ENCODE measurements at places on chromosomes 2 and 18.

GRCh38 chr2:58641001-58641400, 399.9 kb upstream of the FANCL start:
- no peak for DNase-seq

DNA sequence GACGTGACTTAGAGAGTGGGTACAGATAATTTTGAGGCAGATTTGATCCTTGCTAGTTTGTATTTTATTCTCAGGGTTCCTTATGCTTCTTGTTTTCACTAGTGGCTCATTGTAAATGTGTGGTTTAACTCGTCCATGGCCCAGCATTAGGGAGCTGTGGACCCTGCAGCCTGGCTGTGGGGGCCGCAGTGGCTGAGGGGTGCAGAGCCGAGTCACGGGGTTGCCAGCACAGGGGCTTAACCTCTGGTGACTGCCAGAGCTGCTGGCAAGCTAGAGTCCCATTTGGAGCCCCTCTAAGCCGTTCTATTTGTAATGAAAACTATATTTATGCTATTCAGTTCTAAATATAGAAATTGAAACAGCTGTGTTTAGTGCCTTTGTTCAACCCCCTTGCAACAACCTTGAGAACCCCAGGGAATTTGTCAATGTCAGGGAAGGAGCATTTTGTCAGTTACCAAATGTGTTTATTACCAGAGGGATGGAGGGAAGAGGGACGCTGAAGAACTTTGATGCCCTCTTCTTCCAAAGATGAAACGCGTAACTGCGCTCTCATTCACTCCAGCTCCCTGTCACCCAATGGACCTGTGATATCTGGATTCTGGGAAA, 269.9 kb downstream of the MYT1L start:
- DNase-seq: no peak

DNA sequence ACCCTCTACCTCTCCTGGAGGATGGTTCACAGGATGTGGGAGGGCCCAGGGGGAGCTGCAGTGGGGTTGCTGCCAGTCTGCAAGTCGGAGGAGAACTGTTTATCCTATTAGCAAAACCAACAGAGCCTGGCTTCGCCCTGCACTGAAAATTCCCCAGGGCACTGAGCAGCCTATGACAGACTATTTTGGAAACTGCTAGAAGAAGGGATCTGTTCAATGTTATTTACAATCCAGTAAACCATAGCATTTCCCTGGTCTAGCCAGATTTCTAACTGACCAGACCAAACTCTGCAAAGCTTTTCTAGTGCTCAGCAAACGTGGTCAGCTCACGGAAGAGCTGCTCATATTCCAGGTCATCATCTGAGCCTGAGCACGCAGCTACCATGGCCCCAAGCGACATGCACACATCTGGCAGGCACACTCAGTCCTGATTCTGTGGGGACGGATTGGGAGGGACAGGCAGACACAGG, 64.8 kb upstream of the PID1 start:
- no peak for DNase-seq

- no peak for DNase-seq
These were observed 847.6 kb downstream of the SOCS6 start for GRCh38 chr18:71136487-71136886.

GRCh38 chr2:109343460-109343859, 214.5 kb downstream of the SH3RF3 start:
- no peak for DNase-seq

DNA sequence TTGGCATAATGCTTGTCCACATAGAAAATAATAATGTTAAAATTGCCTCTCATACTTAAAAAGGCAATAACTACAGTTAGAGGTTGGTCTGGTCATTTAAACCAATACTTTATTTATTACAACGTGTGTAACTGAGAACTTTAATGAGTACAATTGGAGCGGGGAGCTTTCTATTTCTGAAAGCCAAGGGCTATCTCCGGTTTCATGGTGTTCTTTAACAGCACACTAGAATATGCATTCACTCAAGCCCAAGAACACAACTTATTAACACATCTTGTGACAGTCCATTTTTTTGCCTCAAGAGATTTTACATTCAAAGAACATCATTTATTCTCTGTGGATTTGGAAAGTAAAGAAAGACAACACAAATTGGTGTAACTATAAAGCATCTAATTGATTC, 131.8 kb downstream of the KCNH7 start:
- DNase-seq: no peak

DNA sequence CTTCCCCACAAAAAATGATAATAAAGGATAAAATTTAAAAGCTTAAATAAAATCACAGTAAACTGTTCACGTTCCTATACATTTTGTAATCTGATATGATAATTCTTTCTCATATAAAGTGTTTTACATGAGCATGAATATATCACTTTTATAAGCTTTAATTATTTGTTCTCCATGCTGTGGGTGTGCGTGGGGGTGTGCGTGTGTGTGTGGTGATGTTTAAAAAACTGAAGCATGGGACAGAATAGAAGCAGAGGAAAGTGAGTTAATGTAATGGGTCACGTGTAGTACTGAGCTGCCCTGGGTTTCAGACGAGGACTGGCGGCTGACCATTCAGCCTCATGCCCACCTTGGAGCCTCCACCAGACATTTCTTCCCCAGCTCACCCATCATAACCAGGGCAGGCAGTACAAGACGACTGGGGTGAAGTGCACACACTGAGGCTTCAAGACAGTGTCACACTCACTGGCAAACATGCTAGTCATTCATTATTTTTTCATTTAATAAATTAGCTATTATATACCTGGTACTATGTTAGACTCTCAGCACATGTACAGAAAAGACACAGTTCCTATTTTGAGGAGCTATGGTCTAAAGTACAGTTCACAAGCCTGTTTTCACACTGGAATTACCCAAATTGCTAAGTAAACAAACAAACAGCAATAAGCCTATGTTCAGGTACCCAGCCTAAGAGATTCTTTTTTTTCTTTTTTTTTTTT, 97.2 kb upstream of the LPIN2 start:
- no peak for DNase-seq

DNA sequence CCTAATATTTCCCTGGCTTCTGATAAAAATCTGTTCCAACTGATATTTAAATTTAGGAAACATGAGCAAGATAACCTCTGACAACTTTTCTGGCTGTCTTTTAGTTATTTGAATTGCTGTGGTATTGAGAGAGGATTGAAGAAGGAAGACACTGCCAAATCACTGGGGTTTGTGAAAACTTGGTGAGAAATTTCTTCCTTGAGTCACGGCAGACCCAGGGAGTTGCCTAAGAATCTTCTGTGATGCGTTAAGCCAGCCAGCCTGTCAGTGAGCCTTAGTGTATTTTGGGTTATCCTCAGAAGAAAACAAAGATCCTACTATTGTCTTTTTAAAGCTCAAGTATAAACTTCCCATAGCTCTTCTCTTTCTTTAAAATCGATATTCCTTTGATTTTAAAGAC, 17.5 kb upstream of the DOK6 start:
- DNase-seq: no peak

GRCh38 chr2:100766806-100767205, 53.1 kb upstream of the NPAS2 start:
- DNase-seq: no peak

GRCh38 chr2:171167352-171167997, 6.8 kb upstream of the TLK1 start:
- DNase-seq: no peak

Measured in skeletal muscle cell (primary cell).